ENCODE measurements at places on chromosomes 3 and 15. TPM values are rescaled to one million over a fixed set of nuclear protein-coding genes. Genes with fewer than 3 reads are reported as not detected.

- DNase-seq, result no peak
These were observed 131.6 kb downstream of the LEKR1 start for GRCh38 chr3:156957715-156958114.

Gene PIGX
- total RNA-seq, result 19.2 TPM

- DNase-seq, result no peak
These were observed 60.3 kb upstream of the PPP2R3A start for GRCh38 chr3:135905058-135905724.

Gene THSD4
- total RNA-seq, result 0.07 TPM

- DNase-seq, result no peak
These were observed 10.5 kb upstream of the TM4SF18 start for GRCh38 chr3:149343951-149344350.

Gene NR2E3
- total RNA-seq, result not detected
